Left renal pelvis (tissue), 4 donors: ENCODE measurements at places on chromosomes 13 and 19. TPM values are rescaled to one million over a fixed set of nuclear protein-coding genes. Genes with fewer than 3 reads are reported as not detected.

COMP gene
- 0.38 TPM for polyA plus RNA-seq

ZNF177 gene
- polyA plus RNA-seq, result 11.1 TPM

SULT2A1 gene
- polyA plus RNA-seq, result not detected

FXYD5 gene
- polyA plus RNA-seq, result 29.7 TPM

MICU2 gene
- polyA plus RNA-seq, result 114 TPM

ZNF558 gene
- polyA plus RNA-seq, result 35.5 TPM

PGLYRP1 gene
- polyA plus RNA-seq, result not detected

ANKRD24 gene
- 0.83 TPM for polyA plus RNA-seq

FBL gene
- polyA plus RNA-seq, result 335 TPM

ELAVL3 gene
- 0.13 TPM for polyA plus RNA-seq

ZNF264 gene
- polyA plus RNA-seq, result 19.3 TPM

TGFBR3L gene
- 0.59 TPM for polyA plus RNA-seq

C19orf67 gene
- not detected for polyA plus RNA-seq

TMEM205 gene
- polyA plus RNA-seq, result 64.3 TPM

TPTE2 gene
- polyA plus RNA-seq, result 0.18 TPM

RCBTB1 gene
- polyA plus RNA-seq, result 28.6 TPM

ALG5 gene
- polyA plus RNA-seq, result 40.0 TPM

CERS1 gene
- polyA plus RNA-seq, result 6.6 TPM

TJP3 gene
- 10.1 TPM for polyA plus RNA-seq

FLT1 gene
- 32.4 TPM for polyA plus RNA-seq

MRPL57 gene
- 22.8 TPM for polyA plus RNA-seq

TUBB4A gene
- polyA plus RNA-seq, result 35.9 TPM

CGB5 gene
- 0.18 TPM for polyA plus RNA-seq

CCL25 gene
- 0.45 TPM for polyA plus RNA-seq

SPACA4 gene
- polyA plus RNA-seq, result not detected
